ENCODE measurements at places on chromosomes 6 and 20.

DNA sequence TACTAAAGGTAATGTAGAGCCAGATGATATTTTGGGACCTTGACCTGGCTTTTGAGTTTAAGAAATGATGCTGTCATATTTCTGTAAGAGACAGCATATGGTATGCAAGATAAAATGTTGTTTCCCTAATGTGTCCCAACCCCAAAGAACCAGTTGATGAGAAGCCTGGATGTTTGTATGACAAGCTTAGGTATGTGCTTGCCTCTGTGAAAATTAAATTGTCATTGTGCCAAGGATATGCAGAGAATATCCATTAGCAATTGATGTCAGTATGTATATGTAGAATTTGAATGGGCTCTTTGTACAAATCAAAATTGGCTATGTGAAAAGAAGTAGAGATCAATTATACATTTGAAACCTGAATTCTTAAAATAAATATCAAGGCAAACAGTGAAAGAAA is 650.8 kb upstream of the EYS start:
- no peak for DNase-seq

DNA sequence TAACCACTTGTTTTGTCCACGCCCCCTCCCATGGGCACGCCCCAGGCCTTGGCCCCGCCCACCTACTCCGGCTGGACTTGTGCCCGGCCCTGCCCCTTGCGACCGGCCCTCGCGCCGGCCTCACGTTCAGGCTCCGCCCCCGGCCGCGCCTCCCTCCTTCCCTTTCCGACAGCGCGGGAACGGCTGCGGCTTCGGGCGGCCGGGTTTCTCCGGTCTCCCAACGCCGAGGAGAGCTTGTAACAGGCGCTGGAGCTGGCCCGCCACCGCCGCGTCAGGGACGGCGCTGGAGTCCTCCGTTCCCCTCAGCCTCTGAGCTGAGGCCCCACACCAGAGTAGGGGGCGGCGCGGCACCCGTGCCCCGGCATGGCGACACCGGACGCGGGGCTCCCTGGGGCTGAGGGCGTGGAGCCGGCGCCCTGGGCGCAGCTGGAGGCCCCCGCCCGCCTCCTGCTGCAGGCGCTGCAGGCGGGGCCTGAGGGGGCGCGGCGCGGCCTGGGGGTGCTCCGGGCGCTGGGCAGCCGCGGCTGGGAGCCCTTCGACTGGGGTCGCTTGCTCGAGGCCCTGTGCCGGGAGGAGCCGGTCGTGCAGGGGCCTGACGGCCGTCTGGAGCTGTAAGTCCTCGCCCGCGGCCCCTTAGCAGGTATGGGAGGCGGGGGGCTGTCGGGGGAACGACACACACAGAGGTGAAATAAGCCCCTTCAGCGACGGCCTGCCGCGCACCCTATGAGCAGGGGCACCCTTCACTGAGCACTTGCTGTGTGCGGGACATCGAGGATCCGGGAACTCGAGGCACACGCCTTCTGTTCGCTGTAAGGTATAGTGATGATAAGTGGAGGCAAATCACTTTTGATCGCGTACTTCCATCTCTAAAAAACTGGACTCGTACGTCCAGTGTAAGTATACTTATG is at the start of gene FANCE:
FANCE (plus strand) TSS at position 156 of the 908 bp plus-strand sequence; CDS start at position 364, 208 bp downstream.
- peak; percentile 72 for DNase-seq

DNA sequence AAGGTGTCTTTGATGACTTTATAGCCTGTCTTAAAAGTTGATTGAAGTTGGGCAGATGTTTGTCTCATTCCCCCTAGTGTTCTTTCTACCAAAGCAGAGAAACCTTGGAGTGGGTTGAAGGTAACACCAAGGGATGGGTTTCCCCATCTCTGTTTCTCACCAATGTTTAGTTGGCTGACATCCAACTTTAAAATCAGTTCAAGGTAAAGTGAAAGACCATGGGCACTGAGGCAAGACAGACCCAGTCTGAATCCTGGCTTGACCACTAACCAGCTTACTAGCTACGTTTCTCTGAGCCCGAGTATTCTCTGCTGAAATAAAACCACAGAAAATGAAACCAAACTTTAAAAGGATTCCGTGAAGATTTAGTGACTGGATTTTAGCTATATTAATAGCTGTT is 258.9 kb downstream of the KIF16B start:
- DNase-seq, result no peak

- no peak for DNase-seq
Observed at GRCh38 chr20:3681931-3682781, at the start of gene ADAM33. Gene ADAM33, minus strand, starts transcription at chr20:3682010. Its CDS starts 6 bp downstream, at chr20:3682004.

- no peak for DNase-seq
Observed at GRCh38 chr20:25699914-25700313, 3.3 kb upstream of the ZNF337 start.

- no peak for DNase-seq
Observed at GRCh38 chr20:18363708-18364107, 75.4 kb downstream of the ZNF133 start.

DNA sequence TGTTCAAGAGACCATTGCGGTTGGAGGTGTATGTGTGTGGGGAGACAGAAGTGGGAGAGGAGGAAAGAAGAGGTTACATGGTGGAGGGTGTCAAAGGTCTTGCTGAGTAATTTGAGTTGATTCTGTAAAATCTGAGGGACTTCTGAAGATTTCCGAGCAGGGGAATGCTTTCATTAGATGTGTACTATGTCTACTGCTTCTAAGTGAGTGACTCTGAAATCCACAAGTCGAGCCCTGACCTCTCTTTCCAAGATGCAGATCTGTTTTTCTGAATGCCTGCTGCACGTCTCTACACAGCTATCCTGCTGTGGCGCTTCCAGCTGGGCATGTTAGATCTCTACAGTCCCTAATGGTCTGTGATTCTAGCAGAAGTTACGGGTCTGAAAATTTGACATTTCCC is 209.8 kb downstream of the ATXN1 start:
- DNase-seq, result no peak

All from stimulated activated CD4-positive, alpha-beta T cell treated with anti-CD3 and anti-CD28 coated beads, Interleukin-1b, Interleukin-23, amount 100 ng/mL, for 1 hour (primary cell).